Spleen (tissue), 13 donors: ENCODE measurements at places on chromosomes 12 and 14.

DNA sequence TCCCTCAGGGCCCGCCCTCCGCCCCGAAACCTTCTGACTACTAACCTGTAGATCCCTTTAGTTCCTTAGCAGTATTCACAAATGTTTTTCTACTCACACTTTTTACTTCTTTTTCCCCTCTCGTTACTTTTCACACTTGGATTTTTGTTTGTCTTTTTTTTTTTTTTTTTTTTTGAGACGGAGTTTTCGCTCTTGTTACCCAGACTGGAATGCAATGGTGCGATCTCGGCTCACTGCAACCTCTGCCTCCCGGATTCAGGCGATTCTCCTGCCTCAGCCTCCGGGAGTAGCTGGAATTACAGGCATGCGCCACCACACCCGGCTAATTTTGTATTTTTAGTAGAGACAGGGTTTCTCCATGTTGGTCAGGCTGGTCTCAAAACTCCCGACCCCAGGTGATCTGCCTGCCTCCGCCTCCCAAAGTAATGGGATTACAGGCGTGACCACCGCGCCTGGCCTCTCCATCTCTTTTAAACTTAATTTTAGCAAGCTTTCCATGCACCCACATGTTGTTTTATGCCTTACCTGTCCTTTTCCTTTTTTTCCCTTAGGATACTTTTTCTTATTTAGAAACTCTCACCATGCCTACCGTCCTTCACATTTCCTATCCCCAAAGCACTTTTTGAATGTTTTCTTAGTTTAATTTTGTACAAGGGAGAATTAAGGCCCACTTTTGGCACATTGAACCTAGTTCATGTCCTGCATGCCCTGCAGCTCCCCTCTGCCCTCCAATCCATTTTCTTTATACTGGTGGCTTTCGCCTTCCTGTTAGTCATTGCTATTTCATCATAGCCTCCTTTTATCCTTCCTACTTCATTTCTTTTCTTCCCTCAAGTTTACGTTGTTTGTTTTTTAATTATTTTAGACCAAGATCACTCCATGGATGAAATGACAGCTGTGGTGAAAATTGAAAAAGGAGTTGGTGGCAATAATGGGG lies 1.1 kb downstream of the SP1 start:
- peak; percentile 80 for DNase-seq

- DNase-seq: no peak
Observed at GRCh38 chr14:92688434-92689375, 59.7 kb downstream of the LGMN start.

DNA sequence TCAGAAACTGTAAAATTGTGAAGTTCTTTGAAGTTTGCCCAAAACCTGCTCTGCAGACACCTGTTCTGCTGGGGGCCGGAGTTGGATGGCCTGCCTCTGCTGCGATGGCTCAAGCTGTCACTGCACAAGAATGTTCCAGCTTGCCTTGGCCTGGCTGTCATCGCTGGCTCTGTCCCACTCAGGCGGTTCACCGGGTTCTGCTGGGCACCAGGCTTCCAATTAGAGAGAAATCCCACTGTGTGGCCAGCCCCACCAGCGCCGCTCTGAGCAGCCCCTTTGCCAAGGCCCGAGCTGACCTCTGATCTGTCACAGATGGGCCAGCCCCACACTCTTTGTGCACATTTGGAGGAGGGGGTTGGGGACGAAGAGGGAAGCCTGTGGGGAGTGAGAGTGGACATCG lies 71.7 kb upstream of the GPATCH2L start:
- DNase-seq: no peak

DNA sequence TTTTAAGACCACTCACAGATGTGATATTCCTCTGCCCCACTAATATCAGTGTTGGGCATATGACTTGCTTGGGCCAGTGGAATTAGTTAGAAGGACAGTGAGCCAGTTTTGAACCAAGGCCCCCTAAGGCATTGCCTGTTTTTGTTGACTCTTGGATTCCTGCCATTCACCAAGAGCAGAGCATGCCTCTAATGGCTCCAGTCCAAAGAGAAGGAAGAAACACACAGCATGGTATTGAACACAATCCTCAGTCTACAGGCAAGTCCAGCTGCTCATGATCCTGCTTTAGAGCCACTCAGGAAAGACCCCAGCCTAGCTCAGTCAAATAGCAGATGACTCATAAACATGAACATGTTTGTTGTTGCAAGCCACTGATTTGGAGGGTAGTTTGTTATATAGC lies 1201.5 kb downstream of the BCL11B start:
- no peak for DNase-seq

DNA sequence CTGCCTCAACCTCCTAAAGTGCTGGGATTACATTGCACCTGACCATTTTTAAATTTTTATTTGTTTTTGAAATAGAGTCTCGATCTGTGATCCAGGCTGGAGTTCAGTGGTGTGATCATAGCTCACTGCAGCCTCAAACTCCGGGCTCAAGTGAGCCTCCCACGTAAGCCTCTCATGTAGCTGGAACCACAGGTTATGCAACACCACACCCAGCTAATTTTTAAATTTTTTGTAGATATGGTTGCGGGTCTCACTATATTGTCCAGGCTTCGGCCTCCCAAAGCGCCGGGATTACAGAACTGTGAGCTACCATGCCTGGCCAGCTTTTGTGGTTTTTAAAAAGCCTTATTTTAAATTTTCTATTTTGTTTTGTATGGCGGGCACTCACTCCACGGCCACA lies 2.2 kb upstream of the DRAM1 start:
- DNase-seq: no peak

DNA sequence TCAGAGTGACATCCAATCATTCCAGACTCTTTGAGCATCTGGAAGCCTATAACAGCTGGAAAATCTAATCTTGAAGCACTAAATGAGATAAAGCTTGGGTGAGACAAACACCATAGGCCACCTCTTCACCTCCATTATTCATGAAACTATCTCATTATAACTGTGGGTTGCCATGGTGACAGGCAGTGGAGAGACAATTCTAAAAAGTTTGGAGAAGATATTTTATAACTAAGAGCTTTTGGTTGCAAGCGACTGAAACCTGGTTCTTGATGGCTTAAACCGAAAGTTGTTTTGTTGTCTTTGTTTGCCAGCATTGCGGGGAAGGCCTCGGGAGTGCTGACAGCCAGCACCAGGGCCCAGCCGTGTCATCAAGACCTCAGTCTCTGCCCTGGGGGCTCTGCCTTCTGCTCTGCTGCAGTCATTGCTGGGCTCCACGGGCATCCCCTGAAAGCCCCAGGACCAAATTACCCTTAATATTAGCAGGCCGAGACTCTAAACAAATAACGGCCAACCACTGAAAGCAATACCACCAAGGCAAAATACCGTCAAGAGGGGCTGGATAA lies 353.6 kb upstream of the SFSWAP start:
- no peak for DNase-seq

DNA sequence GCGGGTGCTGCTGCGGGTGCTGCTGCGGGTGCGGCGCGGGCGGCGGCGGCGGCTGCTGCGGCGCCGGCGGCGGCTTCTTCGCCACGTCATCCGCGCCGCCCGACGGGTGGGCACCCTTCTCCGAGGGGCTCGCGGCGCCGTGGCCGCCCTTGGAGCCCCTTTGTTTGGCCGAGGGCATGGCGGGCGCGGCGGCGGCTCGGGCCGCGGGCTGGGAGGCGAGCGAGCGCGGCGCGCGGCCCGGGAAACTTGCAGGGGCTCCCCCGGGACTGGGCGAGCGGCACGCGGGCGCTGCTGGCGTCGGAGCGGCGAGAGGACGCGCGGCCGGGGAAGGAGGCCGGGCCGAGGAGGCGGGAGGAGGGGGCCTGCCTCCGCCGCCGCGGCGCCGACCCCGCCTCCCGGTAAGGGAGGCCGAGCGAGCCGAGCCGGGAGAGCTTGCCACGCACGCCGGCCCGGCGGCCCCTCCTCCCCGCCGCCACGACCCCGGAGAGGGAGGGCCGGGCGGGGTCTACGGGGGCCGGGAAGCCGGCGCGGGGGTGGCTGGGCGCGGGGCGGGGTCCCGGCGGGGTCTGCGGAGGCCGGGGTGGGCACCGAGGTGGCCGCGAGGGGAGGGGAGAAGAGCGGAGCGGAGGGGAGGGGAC lies at the start of gene CKAP4:
TSS of gene CKAP4 (minus strand) at position 347 of the 638 bp plus-strand sequence. CDS start at position 178, 169 bp downstream.
- peak; percentile 95 for DNase-seq

GRCh38 chr12:73225371-73225937 lies 953.3 kb downstream of the TRHDE start:
- no peak for DNase-seq

GRCh38 chr14:90336985-90337384 lies 5.2 kb upstream of the NRDE2 start:
- no peak for DNase-seq

DNA sequence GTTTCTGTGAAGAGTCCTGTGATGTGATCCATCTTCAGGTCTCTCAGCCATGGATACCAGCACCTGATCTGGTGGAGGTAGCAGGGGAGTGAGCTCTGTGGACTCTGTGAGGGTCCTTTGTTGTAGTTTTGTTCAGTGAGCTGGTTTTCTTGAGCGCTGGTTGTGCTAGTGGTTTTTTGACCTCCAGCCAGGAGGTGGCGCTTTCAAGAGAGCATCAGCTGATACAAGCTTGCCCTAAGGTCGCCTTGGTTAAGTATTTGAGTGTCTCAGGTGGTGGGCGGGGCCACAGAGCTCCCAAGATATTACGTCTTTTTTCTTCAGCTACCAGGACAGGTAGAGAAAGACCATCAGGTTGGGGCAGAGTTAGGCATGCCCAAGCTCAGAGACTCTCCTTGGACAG lies 139.7 kb downstream of the TTLL5 start:
- DNase-seq: no peak

DNA sequence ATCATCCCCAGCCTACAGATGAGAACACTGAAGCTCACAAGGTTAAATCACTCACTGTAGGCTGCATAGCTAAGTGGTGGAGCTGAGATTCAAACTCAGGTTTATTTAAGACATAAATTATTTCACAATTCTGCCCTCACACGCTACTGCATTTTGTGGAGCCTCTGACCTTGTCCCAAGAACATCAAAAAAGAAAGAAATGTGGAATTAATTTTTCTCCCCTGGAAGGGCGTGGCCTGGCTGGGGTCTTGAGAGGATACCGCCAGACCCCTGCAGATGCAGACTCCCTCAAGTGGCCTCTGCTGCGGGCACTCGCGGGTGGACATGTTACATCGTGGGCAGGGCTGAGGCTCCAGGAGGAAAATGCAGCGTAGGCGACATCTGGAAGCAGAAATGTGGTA lies 40.6 kb downstream of the LTBP2 start:
- DNase-seq: peak; percentile 42

DNA sequence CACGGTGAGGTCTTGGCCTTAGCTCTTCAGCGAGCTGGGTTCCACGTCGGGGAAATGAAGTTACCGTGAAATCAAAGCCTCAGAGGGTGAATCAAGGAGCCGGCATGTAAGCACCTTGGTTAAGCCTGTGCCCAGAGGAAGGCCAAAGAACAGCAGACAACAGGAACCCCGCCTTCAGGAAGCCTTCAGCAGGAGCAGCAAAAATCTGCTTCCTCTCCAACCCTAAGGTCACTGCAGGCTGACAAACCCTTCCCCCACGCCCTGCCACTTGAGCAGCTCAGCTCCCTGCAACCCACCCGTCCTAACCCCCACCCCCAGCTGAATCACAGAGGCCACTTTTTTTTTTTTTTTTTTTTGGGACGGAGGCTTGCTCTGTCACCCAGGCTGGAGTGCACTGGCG lies 72.9 kb upstream of the LTA4H start:
- peak; percentile 86 for DNase-seq

- DNase-seq: no peak
Observed at GRCh38 chr12:110865521-110865920, 18.7 kb downstream of the CCDC63 start.

DNA sequence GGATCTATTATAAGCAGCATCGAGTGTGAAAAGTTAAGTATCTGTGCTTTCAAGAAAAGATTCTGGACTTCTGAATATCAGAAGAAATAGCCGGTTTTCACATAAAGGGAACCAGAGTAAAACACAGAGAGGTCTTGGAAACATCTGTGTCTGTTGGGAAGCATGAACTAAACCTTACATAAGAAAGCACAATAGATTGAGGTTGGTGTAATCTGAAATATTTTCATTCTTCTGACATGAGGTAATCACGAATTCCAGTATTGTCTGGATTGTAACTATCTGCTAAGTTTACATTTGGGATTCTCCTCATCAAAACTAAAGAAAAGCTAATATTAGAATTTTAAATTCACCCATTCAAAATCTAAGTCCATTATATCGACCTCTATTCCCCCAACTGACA lies 161.3 kb downstream of the CPNE8 start:
- DNase-seq: no peak

DNA sequence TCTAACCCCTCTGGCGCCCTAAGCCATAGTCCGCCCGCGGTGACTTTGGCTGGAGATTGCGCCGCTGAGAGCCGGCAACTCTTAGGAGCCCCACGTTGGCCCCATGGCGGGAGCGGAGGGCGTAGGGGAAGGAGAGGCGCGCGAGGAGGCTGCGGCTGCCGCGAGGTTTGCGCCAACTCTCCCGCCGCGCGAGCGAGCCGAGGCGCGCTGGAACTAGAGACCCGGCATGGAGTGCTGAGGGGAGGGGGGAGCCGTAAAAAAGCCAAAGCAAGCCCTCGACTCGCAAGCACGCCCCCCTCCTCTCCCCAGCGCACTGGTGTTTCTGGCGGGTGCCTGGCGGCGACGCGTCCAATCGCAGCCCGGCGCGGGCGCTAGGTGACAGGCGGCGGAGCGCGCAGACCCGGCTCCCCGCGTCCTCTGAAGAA lies at the start of gene SYT10:
TSS of gene SYT10 (minus strand) at position 233 of the 425 bp plus-strand sequence. CDS start 297 bp downstream, outside the sequence.
- DNase-seq: peak; percentile 58

- DNase-seq: no peak
Observed at GRCh38 chr14:70602254-70602653, 1.8 kb upstream of the MED6 start.

DNA sequence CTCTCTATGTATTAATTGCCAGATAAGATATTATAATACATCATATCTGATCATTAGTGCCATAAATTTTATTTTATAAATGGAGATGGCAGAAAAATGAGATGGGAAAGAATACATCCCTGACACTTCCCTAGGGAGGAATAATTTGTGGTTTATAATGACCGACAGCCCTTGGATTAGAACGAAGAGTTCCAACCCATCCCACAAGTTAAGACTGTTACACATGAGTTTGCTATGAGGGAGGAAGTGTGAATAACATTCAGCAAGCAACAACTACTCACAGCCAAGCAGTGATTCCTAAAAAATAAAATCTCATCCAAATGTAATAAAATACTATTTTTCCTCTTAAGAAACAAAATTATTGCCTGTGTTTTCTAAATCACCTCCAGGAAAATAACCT lies 299.0 kb downstream of the CCDC91 start:
- DNase-seq: no peak
